ENCODE measurements at places on chromosomes 1 and 21.
A peak's percentile ranks its signal among the peaks of the same experiment; 100 is the strongest.

DNA sequence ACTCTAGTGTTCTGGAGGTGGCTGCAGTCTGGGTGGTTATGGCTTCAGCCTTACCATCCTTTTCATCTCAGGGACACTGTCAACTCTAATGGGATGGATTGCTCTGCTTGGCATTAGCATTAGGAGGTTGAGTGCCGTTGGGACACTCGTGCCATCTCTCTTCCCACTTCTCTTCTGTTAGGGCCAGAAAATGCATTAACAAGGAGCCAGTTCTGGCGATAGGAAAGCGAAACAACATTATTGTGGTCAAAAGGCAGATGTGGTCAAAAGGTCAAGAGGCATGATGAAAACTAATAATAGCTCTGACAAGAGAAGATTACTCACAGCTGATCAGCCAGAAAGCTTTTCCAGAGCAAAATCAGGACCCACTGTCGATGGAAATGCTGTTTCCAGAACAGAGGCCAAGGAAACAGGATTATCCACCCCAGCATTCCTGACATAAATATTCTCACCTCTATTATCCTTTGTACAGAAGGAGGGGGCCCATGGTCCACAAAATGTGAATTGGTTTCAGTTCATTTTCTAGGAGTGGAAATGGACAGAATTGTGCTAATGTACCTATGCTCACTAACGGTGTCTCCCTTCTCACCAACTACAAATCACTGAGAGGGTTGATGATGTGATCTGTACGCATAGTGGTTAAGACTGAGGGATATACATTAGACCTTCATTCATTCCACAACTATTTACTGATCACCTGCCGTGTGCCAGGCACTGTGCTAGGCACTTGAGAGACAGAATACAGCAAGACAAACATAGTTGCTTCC is 72.0 kb downstream of the ST6GALNAC5 start:
- no peak for DNase-seq

- DNase-seq, result no peak
These were observed 24.8 kb downstream of the S100A10 start for GRCh38 chr1:151968791-151969399.

DNA sequence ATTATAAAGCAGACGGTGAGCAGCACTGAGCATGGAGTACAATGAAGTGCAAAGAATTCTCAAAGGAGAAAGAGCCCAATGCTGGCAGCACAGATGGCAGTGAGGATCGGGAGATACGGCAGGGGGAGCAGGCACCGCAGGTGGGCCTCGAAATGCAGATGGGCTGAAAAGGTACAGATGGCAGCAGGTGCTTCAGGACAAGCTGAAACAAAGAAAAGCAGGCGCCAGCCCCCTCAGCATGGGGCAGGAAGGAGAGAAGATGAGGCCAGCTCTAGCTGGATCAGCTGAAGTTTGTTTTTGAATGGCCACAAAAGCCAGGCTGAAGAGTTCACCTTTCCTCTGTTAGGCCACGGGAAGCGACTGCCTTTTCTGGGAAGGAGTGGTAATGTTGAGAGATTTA is 7.7 kb downstream of the CFAP298 start:
- DNase-seq, result no peak

GRCh38 chr21:44871576-44872269 is 1.8 kb downstream of the PTTG1IP start:
- DNase-seq, result peak; percentile 28

DNA sequence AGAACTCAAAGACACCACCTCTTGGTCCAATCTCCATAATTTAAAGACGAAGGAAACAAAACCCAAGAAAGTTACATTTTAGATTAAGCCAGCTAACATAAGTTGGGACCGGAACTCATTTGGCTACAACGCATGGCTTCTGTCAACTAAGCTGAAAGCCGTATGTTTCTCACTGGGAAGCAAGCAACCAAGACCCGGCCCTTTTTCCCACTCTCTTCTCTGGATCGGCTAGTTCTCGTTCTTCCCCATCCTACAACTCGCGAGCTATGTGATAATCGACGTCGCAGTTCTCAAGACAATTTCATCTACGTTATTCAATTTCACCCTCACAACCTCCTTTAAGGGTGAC is 601 bp downstream of the CCT8 start:
- DNase-seq, result no peak

GRCh38 chr1:115647507-115647906 is 5.7 kb downstream of the VANGL1 start:
- DNase-seq, result no peak

DNA sequence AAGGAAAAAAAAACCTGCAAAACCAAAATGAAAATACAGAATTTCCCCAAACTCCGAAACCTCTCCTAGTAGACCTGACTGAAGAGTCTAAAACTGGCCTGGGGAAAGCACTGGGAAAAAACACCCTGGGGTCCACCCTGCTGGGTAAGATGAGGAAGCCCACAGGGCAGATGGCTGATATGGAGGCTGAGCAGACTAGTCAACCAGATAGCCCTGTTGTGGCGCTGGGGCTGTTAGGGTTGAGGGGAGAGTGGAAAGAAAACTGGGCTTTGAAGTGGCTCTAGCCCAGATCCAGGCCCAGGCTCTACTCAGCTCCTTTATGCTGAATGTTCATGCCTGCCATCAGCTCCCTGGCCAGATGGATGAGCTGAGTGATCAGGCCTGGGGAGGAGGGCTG is 6.8 kb upstream of the SLAMF1 start:
- DNase-seq, result no peak

DNA sequence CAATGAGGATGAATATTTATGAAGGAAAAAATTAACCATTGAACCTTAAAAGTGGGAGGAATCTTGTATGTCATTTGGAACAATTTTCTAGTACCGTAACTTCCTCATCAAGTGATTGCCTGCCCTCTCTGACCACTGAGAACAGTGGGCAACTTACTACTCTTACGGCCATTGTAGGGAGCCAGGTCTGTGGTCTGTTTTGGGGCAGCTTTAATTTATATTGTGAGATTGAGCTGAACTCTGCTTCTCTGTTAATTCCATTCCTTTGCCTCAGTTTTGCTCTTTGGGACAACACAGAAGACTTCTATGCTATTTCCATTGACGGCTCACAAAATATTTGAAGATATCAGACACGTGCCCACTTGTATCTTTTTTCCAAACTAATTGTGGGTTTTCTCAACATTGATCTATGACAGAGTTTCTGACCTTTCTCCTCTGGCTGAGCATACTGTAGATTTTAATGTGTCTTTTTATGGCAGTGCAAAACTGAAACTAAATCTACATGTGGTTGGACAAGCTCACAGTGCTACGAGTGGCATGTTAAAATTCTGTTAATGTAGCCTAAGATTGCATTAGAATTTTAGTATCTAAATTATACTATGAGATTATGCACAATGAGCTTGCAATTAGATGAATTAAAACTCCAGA is 27.8 kb upstream of the ZNF281 start:
- no peak for DNase-seq

DNA sequence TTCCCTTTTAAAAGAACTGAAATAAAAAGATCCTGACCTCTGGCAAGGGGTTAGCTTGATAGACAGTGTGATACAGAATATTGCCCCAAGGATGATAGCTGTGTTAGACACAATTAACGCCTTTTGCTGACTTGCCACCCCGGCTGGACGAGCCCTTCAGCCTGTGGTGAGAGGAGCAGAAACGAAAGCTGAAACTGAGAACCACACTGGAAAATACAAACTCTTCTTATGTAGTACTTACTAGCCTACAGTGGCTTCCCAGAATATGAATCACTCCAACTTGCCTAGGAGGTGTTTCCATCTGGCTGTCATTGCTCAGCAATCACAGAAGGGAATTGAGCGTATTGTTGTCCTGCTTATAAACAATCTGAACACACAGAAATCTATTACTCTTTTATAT is 22.9 kb downstream of the SAMSN1 start:
- DNase-seq, result peak; percentile 34

GRCh38 chr1:115809847-115810246 is 31.1 kb downstream of the NHLH2 start:
- no peak for DNase-seq

GRCh38 chr21:44820851-44821250 is 3.0 kb upstream of the SUMO3 start:
- no peak for DNase-seq

- no peak for DNase-seq
These were observed 17.1 kb downstream of the SOAT1 start for GRCh38 chr1:179310721-179311120.

DNA sequence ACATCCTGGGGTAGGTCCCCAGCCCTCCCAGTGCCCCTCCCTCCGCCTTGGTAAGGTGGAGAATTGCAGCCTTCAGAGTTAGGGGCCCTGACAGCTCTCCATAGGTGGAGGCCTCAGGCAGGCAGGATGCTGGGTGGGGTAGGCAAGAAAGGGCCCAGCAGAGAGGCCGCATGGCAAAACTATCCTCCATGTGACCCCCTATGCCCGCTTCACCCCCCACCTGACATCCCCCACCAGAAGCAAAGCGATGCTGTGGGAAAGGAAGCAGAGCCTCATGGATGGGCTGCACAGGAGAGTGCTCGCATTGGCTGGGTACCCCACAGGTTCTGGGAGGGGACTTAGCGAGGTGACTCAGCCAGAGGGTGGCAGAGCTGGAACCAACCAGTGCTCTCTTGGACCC is 1.6 kb downstream of the S100A9 start:
- no peak for DNase-seq

DNA sequence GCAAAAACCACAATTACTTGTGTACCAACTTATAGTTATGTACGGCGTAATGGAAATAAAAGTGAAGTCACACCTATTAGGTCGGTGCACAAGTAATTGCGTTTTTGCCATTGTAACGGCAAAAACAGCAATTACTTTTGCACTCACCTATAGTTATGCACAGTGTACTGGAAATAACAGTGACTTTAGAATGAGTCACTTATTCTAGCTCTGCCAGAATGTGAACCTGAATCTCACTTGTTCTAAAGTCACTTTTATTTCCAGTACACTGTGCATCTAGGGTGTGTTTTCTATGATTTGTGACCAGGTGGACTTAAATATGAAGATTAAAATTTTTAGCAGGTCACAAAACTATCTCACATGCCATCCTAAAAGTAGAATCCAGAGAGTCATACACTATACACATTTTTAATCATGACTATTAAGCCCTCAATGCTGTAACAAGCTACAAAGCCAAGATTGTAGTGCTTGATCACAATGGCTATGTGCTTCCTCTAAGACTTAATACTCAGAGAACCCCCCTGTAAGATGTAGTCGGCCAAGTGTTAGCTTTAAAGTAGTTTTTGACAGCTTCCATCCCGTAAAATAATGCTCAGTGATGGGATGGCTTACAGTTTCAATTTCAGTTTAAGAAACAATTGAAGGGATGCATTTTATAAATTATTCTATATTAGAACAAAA is 218.8 kb downstream of the NEGR1 start:
- DNase-seq, result no peak

- no peak for DNase-seq
These were observed 11.3 kb downstream of the DCAF8 start for GRCh38 chr1:160251011-160251410.

GRCh38 chr1:170729225-170730002 is 65.5 kb downstream of the PRRX1 start:
- DNase-seq, result no peak

DNA sequence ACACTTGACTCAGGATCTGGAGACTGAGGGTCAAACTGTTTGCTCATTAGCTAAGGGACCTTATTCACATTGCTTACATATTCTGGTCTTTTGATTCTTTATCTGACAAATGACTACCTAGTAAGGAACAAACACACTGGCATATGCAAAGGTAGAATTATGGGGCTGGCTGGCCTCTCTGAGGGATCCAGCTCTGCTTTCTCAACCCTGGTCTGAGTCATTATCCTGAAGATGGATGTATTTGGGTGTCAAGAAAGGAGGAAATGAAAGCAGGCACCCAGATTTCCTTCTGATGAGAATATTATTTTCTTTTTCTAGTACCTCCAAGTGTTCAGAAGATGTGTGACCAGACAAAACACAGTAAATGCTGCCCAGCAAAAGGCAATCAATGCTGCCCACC is 6.0 kb downstream of the SMCP start:
- no peak for DNase-seq

DNA sequence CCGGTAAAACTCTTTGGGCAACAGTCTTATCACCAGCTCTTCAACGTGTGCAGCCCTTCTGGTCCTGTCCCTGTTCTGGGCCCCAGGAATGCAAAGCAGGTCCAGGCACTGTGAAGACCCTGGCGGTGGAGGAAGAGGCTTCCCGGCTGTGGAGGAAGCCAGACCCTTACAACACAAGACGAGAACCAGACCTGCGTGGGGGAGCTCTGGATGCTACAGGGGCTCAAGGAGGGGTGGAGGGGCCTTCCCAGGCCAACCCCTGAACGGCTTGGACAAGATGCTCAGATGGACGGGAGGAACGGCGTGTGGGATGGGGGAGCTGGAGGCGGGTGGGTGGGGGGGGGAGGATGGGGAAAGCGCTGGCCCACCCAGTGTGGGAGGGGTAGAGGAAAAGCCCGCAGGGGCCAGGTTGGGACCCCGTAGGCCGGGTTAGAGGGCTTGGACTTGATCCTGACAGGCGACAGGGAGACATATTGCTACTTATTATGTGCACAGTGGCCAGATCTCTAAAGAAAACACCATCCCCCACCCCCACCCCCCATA is 5.1 kb upstream of the OLIG2 start:
- DNase-seq, result no peak

- no peak for DNase-seq
These were observed 495.8 kb downstream of the TTLL7 start for GRCh38 chr1:83503153-83503552.

DNA sequence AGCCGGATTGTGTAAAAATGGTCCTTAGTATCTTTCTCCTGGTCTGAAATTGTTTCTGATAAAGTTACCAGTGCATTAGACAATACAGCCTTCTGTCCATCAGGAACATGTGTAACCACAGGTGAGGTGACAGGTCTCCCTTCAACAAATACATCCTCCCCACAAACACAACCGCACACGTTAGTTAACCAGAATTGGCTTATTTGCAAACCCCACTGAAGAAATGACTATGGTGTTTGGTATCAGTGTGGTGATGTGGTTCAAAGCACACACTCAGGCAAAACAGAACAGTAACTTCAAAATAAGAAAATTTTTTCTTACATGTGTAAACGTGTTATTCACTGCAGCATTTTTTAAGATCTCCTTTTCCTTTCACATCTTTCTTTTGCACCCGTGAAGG is 517.2 kb upstream of the NR5A2 start:
- no peak for DNase-seq

DNA sequence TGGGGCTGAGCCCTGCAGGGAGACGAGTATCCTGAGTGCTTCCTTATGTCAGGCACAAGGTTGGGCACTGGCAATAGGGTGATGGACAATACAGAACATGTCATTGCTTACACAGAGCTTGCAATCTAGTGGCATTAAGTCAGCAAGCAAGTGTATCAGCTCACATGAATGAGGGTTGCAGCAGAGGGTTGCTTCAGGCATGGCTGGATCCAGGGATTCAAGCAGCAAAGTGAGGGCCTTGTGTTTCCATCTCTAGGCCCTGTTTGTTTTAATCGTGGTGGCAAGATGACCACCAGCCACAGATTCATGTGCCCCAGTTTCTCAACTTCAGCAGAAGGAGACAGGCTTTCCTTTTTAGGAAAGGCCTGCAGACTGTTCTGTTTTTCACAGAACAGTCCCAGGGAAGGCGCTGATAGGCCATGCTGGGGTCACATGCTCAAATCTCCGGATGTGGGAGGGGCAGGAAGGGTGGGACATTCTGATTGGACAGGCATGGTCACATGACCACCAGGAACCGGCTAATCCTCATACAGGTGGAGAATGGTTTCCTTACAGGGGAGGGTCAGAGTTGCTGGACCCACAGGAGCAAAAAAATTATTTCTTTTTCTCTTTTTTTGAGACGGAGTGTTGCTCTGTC is 14.4 kb downstream of the PLOD1 start:
- DNase-seq, result no peak
